Renal cortical epithelial cell (primary cell): ENCODE measurements at places on chromosomes 16 and 17.

DNA sequence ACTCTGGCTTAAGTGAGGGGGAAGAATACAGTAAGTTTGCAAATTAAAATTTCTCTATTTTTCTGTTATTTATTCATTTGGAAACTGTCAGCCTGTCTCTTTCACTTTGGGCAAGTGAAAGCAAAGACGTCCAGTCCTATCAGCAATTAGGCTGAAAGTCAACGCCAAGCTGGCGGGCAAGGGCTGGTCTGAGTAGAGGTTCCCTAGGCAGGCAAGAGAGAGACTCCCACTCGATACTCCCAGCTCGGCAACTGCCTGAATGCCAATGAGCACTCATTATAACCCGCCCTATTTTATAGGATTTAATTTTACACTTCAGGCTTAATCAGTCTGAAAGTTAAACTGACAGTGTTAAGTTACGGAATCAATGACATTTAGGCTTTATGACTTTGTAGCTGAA, 14.3 kb upstream of the SLC38A8 start:
- DNase-seq: no peak

DNA sequence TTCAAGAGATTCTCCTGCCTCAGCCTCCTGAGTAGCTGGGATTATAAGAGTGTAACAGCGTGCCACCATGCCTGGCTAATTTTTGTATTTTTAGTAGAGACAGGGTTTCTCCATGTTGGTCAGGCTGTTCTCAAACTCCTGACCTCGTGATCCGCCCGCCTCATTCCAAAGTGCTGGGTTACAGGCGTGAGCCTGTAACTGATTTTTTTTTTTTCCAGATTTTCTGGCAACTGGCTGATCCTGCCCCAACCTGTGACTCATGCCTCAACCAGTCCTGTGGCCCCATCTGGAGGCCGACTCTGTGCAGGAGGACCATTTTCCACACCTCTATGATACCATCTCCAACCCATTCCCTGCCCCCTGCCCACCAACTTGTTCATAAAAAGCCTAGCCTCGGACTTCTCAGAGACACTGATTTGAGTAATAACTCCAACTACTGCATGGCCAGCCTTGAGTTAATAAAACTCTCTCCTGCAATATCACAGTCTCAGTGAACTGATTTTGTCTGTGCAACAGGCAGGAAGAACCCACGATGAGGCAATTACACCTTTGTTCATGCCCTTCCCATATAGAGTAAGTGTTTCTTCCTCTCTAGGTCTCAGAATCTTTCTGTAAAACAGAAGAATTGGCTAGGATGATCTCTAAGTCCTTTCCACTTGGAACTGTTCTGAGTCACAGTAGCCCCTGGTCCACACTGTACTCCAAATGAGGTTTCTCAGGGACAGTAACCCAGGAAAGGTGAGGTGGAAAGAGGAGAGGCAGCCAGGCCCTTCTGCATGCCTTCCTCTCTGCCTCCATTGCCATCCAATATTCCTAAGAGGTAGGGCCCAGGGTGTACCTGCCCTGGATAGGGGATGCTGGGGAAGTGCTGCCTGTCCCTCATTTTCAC, 8.8 kb upstream of the CNOT1 start:
- DNase-seq: peak; percentile 83

DNA sequence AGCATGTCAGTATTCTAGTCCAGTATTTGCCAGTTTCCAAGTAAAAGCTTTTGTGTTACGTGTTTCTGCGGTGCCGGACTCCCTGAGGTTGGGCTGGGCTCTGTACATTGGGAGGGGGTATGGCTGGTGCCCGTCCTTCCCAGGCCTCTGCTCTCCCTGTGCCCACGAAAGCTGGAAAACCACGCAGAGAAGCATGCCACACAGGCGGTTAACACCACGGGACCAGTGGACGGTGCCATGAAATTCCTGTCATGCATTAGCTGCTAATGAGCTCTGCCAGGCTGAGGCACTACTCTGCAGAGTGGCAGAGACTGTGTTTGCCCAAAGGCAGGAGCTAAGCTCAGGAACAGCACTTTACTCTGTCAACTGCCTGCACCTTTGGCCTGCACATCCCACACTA, 8.1 kb downstream of the SMIM5 start:
- DNase-seq: peak; percentile 83

DNA sequence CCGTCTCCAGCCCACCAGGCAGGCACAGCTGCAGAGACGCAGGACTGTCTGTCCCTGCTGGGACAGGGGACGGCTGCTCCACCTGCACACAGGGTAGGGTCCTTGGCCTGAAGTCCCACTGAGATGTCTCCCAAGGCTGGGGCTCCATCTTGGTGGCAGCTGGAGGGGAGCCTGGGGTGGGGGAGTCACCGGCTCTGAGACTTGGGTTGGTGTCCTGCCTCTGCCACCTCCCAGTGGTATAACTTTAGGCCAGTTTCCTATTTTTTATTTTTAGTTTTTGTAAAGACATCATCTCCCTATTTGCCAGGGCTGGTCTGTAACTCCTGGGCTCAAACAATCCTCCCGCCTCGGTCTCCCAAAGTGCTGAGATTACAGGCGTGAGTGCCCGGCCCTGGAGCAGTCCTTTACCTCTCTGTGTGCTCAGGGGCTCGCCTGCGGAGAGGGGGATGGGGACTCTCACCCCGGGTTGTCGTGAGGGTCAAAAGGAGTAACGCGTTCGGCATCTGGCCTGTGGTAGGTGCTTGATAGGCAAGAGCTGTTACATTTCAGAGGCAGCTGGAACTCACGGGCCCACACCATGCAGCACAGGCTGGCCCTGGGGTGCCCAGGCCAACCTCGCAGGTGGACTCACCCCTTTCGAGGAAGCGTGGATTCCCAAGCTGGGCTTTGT, 46.6 kb upstream of the DOC2B start:
- DNase-seq: no peak

GRCh38 chr16:27472091-27473020, 70.4 kb downstream of the IL21R start:
- peak; percentile 22 for DNase-seq

DNA sequence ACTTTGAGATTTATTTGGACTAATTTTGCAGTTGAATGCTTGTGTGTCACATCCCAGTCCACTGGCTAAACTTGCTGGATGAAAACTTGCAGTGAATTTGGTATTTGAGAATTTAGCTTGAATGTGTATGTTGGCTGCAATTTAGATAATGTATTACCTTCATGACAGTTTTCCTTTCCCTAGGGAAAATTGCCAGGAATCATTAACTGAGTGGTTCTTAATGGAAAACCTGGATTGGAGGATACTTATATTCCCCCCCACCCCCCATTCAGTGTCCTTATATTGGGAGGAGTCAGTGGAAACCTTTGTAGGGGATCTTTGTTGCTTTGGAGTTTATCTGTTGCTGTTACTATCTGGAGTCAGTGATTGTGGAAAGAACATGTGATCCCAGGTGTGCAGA, 67.6 kb downstream of the KPNA2 start:
- peak; percentile 30 for DNase-seq
